AG09319 (cell line): ENCODE measurements at places on chromosomes 5 and 9.

GRCh38 chr5:33257807-33258429, 182.8 kb upstream of the TARS1 start:
- DNase-seq: peak; percentile 42

DNA sequence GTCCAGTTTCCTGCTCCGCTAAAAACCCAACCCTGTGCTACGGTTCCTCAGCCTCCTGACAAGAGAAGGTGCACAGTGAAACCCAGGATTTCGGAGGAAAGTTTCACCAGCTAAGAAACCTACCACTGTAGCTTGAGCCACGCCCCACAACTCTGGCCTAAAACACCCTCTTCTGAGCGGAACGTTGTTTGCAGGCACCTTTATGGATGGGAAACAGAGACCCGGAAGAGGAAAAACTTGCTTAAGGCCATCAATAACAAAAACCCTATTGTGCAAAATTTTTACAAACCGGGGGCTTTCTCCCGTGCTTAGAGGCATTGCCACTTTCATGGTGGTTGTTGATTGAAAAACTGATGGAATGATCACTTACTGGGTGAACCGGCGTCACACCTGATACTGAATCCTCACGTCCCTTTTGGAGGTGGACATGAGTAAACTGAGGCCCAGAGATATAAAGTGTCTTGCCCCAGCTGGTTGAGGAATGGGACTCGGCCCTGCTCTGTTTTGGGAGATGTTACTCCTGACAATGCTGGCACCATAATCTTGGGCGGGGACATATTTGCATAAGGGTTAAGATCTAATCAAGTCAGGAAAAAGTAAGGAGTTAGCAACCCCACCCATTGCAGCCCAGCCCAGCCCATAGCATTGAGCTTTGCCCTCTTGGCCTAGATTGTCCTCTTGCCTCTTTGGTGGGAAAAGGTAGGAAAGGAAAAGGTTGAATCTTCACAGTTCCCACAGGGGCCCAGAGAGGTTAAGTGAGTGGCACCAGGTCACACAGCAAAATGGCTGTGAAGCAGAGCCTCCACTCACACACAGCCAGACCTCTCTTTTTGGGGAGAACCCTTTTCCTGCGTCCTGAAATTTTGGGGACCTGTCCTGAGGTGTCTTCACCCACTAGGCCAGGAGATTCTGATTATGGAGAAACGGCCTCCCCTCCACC, 23.2 kb upstream of the PTGS1 start:
- DNase-seq: no peak

DNA sequence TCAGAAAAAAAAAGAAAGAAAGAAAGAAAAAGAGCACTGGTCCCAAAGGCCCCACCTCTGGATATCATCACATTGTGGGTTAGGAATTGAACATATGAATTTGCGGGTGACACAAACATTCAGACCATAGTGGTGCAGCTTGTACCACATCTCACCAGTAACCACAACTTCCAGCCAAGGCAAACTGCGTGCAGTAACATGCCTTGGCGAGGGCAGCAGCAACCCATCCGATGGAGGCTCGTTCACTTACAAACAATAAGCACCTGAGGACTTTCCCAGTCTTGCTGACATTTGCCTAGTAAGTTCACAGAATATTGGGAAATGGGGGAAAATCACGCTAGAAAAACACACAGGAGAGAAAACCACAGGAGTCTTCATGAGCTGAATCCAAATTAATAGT, 508.1 kb downstream of the ZNF608 start:
- DNase-seq: no peak

DNA sequence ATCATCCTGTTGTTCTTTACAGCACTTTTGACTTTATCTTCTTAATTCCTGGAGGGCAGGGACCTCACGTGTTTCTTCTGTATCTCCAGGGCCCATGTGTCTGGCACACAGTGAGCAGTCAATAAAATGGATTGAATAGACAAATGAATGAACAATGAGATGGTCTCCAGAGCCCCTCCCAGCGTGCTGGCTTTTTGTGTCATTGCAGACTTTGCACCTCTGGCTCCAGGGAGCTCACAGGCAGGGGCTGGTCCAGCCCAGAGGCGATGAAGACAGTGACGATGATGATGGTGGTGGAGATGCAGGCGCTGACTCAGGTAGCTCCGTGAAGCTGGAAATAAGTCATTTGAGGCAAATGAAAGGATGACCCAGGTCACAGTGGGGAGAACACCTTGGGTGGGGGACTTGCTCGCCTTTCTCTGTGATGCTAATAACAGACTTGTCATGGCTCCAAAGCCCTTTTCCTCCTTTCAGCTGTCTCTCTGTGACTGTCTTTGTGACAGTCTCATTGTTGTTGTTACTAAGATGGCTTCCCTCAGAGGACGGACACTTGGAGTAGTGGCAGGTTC, 30.4 kb upstream of the FABP6 start:
- no peak for DNase-seq

- peak; percentile 1 for DNase-seq
Measured at GRCh38 chr5:101678481-101679193, 617.4 kb downstream of the SLCO4C1 start.

DNA sequence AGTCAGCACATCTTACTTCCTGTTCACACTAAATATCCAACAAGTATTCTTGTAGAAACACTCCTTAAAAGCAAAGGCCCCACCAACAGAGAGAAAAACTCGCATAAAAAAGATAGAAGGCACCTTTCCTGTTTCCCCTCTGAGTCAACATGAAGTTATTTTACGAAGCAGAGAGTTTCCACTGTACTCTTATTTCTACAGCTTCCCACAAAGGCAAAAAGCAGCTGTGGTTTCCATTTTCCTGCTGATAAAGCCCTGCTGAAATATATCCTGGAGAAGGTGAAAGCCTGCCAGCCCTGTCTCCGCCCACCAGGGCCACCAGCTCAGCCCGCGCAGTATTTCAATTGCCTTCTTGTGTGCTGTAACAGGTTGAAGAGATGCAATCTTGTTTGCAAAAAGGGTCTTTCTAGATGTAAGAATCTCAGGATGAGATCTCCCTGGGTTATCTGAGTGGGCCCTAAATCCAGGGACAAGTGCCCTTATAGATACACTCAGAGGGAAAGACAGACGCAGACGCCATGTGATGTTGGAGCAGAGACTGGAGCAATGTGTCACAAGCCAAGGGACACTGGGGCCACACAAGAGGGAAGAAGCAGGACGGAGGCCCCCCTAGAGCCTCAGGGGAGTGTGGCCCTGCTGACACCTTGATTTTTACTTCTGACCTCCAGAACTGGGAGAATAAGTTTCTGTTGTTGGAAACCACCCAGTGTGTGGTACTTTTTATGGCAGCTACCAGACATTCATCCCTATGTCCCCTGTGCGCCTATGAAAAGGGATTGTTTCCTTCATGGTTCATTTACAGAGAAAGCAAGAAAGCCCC, 19.9 kb downstream of the SEMA4D start:
- DNase-seq: no peak

- no peak for DNase-seq
Measured at GRCh38 chr9:114367772-114368569, 19.8 kb downstream of the AKNA start.

DNA sequence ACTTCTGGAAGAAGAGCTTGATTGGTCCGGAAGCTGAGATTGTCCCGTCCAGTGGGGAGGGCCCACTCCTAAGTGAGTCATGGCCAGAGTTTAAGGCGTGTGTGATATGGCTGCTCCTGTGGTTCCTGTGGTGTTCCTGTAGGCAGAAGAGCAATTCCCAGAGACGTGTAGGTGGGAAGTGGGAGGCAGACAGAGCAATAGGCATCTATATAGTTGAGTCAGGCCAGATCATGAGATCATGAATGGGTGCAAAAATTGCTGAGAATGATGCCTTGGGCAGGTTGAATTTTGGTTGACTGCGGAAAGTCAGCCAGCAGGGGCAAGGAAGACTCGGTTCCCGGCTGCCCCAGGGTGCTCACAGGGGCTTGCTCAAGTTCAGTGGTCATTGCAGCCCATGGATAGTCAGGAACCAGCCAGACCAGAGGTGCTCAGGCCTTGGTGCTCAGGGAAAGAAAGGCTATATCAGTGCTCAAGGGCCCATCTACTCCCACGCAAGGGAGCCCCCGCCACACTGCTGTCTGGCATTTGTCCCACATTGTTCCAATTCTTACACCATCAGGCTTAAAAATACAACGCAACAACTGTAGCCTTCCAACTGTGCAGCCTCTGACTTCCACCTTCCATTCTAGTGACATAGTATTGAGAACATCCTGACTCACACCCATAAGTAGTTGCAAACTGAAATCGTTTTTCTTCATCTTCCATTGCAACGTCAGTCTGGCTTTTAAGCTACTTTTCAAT, 21.0 kb upstream of the GSN start:
- DNase-seq: no peak

DNA sequence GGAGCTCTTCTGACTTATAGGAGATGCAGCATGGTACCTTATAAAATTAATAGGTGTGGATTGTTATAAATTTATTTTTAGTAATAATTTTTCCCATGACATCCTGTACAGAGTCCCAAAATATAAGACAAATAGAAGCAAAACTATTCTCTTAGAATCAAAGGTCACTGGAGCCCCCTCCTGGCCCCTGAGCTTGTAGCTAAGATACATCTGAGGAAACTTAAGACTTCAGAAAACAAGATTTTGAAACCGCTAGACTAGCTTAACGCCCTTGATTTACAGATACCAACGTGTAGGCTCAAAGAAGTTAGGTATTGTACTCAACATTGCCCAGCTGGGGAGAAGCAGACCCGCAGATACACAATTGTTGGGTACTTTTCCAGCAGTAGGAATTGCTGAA, 45.7 kb upstream of the KCNN2 start:
- no peak for DNase-seq

GRCh38 chr5:59423021-59423420, 470.5 kb downstream of the PDE4D start:
- DNase-seq: no peak

DNA sequence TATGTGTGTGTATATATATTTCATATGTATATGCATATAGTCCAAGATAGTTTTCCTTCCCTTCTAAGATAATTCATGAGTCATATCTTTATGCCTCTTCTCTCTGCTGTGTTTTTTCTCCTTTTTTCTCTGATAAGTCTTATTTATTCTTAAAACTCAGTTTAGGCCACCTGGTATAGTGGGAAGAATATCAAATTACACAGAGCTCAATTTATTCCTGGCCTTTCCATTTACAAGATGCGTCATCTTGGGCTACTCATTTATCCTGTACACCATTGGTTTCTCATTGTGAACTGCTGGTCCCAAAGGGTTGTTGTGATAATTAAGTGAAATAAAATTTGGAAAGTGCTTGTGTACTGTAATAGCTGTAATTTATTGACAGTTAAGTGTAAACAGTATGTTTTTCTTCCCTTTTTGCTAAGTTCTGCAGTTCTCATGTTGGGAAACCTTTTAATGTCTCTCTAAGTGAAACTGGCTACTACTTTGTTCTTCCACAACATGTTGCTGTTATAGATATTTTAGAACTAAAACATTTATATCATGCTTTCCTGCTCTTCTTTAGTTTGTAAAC, 19.4 kb downstream of the CCDC171 start:
- no peak for DNase-seq
